ENCODE measurements at places on chromosomes 4 and X.

DNA sequence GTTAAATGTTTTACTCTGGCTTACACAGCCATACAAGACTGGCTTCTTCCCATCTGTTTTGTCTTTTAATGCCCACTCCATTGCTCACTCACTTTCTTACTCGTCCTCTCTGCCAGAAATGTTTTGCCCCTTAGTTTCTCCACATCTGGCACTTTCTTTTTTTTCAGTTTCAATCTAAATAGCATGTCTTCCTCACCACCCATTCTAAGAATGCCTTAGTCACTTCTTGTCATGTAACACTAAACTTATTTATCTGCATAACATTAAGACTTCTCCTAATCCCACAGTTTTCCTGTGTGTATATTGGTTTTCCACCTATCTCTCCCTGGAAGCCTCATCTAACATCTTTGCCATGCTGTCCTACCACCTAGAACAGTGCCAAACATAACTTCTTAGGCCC lies 119.3 kb downstream of the ADAMTS3 start:
- no peak for DNase-seq

DNA sequence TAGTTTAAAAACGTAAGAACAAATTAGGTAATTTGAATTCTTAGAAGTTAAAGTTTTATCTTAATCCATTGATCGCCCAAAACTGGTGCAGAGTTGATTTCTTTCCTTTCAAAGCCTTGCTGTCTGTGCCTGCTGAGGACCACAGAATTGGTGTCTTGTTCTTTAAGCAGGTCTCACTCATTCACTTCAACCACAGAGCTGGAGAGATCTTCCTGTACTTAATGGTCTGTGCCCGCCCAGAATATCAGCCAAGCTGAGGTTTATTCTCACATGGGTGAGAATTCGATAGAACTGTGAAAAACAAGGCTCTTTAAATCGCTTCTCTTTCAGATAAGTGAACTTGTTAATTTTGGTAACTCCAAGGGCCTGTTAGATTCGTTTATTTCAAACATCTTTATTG lies 31.6 kb downstream of the DCUN1D4 start:
- no peak for DNase-seq

DNA sequence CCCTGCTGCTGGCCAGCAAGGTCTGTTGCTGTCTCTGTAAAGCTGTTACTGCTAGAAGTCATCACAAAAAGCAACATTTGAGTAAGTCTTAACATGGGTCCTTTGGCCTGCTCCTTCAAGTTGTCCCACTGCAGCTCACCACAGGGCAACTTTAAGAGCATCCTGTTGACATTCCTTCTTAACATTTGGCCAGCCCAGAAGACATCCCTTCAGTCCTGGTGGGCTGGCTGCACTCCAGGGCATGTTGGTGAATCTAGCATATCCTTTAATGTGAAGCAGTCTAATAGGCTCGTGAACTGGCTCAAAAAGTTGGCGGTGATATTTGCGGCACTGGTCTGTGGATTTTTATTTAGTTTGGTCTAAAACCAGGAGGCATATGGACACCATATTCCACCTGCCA lies 92.2 kb upstream of the MAML3 start:
- no peak for DNase-seq

DNA sequence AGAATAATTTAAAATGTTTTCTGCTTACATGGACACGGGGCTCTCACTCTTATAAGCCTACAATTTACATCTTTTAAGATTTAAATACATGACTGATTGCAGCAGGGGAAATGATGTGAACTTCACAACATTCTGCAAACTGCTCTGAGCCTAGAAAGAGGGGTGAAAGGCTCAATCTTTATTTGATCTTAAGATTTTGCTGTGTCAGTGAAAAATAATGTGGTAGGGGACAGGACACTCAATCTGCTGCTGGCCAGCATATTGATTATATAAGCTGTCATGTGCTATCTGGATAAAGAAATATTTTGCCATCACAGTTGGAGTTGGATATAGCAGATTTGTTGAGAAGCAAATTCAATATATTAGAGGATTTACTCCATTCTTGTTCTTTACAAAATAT lies 2210.5 kb downstream of the PCDH7 start:
- DNase-seq = no peak

GRCh38 chr4:139015269-139015947 lies at the start of gene NOCT:
Gene NOCT (plus strand): TSS chr4:139015781. CDS start chr4:139015982, 201 bp downstream.
- DNase-seq = peak; percentile 94

DNA sequence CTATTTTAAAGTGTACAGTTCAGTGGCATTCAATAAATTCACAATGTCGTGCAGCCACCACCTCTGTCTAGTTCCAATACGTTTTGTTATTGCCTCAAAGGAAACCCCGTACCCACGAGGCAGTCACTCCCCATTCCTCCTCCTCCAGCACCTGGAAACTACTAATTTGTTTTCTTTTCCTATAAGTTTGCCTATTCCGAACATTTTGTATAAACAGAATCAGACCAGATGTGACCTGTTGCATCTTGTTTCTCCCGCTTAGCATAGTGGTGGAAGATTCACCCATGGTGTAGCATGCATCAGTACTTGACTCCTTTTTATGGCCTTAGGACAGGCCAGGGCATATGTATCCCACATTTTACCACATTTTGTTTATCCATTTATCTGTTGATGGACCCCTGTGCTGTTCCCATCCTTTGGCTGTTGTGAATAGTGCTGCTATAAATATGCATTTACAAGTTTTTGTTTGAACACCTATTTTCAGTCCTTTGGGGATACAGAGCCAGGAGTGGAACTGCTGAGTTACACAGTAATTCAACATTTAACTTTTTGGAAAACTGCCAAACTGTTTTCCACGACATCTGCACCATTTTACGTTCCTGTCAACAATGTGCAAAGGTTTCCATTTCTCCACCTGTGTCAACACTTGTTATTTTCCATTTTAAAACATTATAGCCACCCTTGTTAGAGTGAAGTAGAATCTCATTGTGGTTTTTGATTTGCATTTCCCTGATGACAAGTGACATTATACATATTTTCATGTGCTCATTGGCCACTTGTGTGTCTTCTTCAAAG lies 57.8 kb upstream of the STX18 start:
- no peak for DNase-seq

- DNase-seq = peak; percentile 26
Measured at GRCh38 chrX:103063918-103064434, at the start of gene BEX1. Gene BEX1 (minus strand): TSS chrX:103064171. CDS start chrX:103063274, 897 bp downstream.

- DNase-seq = no peak
Measured at GRCh38 chr4:116015549-116015948, 902.1 kb upstream of the NDST4 start.

DNA sequence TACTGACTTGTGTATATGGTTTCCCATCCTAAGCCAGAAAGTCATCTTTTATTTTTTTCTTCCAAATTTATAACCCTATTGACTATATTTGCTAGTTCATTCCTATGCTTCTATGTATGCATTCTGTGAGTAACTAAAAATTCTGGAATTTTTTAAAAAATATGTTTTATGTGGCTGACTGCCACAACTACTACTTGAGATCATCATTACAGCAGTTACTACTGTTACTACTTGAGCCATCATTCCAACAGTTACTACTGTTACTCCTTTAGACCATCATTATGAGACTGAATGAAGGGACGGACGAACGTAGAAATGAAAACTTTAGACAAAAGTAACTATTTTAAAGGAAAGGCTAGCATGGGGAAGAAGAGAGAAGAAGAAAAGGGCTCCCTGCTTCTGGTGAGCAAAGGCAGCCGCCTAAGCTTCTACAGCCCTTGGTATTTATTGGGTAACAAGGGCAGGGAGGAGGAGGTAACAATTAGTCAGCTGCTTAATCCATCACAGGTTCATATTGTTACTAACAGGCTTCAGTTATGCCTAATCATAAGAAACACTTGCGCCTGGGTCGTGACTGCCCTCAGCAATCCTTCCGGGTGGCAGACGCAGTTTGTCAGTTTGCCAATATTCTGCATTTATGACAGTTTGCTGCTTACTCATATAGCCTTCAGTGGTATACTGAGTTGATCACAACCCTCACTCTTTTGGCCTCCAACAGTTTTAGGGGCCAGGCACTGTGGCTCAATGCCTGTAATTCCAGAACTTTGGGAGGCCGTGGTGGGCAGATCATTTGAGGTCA lies 80.4 kb downstream of the PDLIM5 start:
- DNase-seq = no peak

GRCh38 chrX:125153621-125154020 lies 166.1 kb upstream of the TEX13C start:
- DNase-seq = no peak

GRCh38 chrX:43564953-43565352 lies 91.1 kb upstream of the MAOA start:
- DNase-seq = no peak

- no peak for DNase-seq
Measured at GRCh38 chr4:185535612-185536410, 504 bp upstream of the PDLIM3 start.

DNA sequence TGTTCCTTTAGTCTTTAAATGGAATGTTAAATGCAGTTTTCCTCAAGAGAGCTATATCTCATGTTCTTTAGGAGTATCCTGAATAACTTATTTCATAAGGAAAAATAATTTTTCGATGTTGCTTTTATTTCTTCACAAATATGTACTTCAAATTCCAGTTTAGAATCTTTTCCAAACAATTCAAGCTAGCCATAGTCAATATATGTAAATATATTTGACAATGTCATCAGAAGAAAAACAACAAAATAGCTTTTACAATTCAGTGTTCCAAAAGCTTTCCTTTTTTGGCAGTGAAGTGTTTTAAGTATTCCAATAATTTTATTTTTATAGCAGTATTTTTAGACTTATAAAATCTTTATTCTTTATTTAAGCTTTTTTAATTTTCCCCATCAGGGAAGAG lies 1532.0 kb downstream of the PCDH18 start:
- no peak for DNase-seq

DNA sequence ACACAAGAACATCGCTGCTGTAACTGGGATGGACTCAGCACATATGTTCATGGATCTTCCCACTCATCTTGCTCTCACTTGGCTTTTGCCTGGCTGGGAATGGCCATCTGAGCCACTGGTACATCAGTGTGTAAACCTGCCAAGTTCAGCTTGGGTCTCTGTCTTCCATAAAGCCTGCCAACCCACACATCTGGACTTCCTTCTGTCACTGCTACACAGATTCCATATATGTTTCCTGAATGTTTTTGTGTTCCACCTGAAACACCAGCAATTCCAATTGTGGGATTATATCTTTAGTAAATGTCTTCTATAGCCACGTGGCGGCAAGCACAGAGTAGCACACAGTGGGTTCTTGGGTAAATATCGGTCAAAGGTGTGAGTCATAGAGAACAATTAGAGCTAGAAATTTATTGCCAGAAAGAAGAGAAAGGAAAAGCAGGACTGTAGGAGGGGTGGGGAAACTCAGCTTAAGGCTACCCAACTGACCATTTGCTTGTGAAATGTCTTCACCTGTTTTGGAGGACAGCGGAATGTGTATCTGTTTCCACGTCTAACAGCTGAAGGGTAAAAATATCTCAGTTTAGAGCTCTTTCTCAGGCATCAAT lies 125.9 kb downstream of the MFAP3L start:
- DNase-seq = no peak

GRCh38 chrX:99461223-99461622 lies 948.9 kb downstream of the PCDH19 start:
- no peak for DNase-seq

- no peak for DNase-seq
Measured at GRCh38 chr4:54909961-54910360, 215.4 kb downstream of the KDR start.

DNA sequence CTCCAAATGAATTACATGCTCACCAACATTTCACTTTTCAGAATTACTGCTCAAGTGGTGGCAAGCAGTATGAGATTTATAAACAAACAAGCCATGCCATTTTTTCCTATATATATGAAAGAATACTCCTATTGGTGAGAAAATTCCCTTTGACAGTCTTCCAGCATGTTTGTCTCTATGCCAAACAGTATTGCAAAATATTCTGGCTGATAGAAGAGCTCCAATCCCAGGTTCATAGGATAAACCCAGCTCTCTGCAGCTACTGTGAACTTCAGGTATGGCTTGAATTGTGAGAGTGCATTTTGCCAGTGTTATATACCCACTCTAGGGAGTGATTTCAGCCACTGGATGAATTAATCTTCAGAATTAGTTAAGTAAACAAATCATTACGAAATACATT lies 108.8 kb downstream of the MAGEC2 start:
- no peak for DNase-seq

GRCh38 chrX:7545564-7545963 lies 297.4 kb upstream of the VCX start:
- DNase-seq = no peak

- DNase-seq = no peak
Measured at GRCh38 chrX:42119076-42119475, 195.7 kb upstream of the CASK start.

- DNase-seq = no peak
Measured at GRCh38 chr4:55393461-55394320, 2.1 kb upstream of the TMEM165 start.

- DNase-seq = no peak
Measured at GRCh38 chrX:120697053-120697452, 67.2 kb upstream of the C1GALT1C1 start.

DNA sequence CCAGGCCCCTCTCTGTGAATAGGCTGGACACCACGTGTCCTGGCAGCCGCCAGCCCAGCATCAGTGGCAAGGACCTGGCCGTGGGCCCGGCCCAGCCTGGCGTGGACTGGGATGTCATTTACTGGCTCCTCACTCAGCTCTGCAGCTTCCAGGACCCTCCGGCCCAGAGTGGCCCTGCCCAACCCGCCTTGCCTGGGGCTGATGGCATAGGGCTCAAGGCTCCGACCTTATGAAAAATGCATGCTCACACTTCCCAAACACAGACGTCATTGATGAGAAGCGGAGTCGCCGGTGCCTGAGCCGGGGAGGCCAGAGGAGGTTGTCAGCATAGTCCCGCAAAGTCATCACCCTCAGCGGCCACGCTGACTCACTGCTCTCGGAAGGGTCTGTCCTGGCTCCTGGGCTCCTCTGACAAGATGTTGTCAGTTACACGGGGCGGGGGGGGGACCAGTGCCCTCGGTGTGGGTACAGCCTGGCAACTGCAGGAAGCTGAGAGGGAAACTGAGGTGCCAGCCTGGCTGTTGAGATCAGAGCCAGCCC lies 14.3 kb downstream of the CFAP99 start:
- no peak for DNase-seq

GRCh38 chr4:186326391-186326790 lies 60.4 kb downstream of the F11 start:
- DNase-seq = no peak

DNA sequence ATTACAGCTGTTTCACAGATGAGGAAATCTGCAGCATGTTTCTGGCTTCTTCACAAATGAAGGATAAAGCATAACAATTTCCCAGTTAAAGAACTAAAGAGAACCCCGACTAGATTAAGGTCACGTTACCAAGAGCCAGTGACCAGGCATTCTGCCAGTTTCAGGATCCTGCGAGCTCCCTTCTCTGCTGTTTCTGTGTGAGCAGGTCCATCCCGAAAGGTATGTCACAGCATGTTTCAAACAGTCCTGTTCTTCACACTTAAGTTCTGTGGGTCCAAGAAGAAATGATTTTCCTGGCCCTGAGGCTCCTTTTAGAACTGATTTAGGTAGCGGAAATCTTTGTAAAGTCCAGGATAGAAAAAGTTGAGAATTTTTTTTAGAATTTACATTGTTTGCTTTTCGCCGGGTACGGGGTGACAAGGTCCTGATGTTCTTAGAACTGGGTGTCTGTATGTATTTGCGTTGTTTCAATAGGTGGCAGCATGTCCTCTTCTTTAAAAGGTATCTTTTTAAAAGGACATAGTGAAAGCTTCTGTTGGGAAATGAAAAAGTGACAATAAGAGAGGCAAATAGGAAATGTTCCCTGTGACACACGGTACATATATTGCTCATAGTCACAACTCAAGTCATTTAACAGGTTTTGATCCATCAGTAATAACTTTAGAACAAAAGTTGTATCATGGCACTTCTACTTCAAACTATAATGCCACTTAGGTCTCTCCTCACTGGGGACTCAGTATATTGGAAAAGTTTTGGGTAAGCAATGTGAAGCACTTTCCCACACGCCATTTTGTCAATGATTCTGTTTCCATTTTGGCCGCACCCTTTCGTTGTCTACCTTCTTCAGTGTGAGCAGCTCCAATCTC lies 18.4 kb downstream of the IL21 start:
- no peak for DNase-seq
